ENCODE measurements at places on chromosomes 11 and 22. TPM values are rescaled to one million over a fixed set of nuclear protein-coding genes. Genes with fewer than 3 reads are reported as not detected.

The WNT7B gene
- total RNA-seq, result 11.2 TPM

The CSF2RB gene
- 0.56 TPM for total RNA-seq

The GTSE1 gene
- 18.7 TPM for total RNA-seq

The TRIOBP gene
- total RNA-seq, result 69.2 TPM

The TREH gene
- not detected for total RNA-seq

The PI4KA gene
- total RNA-seq, result 109 TPM

The OR9G1 gene
- not detected for total RNA-seq

The ZNF280B gene
- 6.9 TPM for total RNA-seq

The WBP2NL gene
- not detected for total RNA-seq

The BARX2 gene
- total RNA-seq, result 73.5 TPM

The SLC25A45 gene
- 3.9 TPM for total RNA-seq

The TNRC6B gene
- total RNA-seq, result 80.1 TPM

The TBX10 gene
- not detected for total RNA-seq

The DRICH1 gene
- total RNA-seq, result 0.68 TPM

The PRG3 gene
- total RNA-seq, result not detected

The MMP1 gene
- not detected for total RNA-seq

The PTGDR2 gene
- 0.71 TPM for total RNA-seq

The SLC36A4 gene
- 24.7 TPM for total RNA-seq

The C22orf42 gene
- not detected for total RNA-seq

The RNF121 gene
- total RNA-seq, result 55.4 TPM

The SF1 gene
- 536 TPM for total RNA-seq

The TEX12 gene
- total RNA-seq, result 0.36 TPM

The APOL5 gene
- not detected for total RNA-seq

The OR8G5 gene
- not detected for total RNA-seq

The LSP1 gene
- total RNA-seq, result 4.9 TPM

The RTN4RL2 gene
- 0.63 TPM for total RNA-seq

The OR4D5 gene
- not detected for total RNA-seq

The SEC14L2 gene
- 6.5 TPM for total RNA-seq

The ADM2 gene
- total RNA-seq, result 1.5 TPM

The ENTHD1 gene
- total RNA-seq, result not detected

The LRRC32 gene
- total RNA-seq, result 37.9 TPM

The ANO5 gene
- 3.9 TPM for total RNA-seq

The DEUP1 gene
- 1.2 TPM for total RNA-seq

The LRRC74B gene
- total RNA-seq, result not detected

The UBE2L3 gene
- total RNA-seq, result 45.1 TPM

The CRYBB2 gene
- not detected for total RNA-seq

The C11orf71 gene
- total RNA-seq, result 7.1 TPM

The CFAP300 gene
- total RNA-seq, result 3.3 TPM

The MRGPRX4 gene
- not detected for total RNA-seq

The PISD gene
- 40.4 TPM for total RNA-seq

The MUC2 gene
- 0.04 TPM for total RNA-seq

The SOX6 gene
- 46.4 TPM for total RNA-seq

The SLC5A4 gene
- total RNA-seq, result not detected

The DDI1 gene
- total RNA-seq, result not detected

The LINC01488 gene
- total RNA-seq, result not detected

The NECTIN1 gene
- 45.5 TPM for total RNA-seq

All from mesothelial cell of epicardium (in vitro differentiated cells).